ENCODE measurements at places on chromosomes 12 and 14. TPM values are rescaled to one million over a fixed set of nuclear protein-coding genes. Genes with fewer than 3 reads are reported as not detected.

RNASE12 gene
- not detected for total RNA-seq

RASSF9 gene
- 1.4 TPM for total RNA-seq

GZMB gene
- total RNA-seq: not detected

MRPL51 gene
- total RNA-seq: 80.2 TPM

LRFN5 gene
- 0.50 TPM for total RNA-seq

ESRRB gene
- not detected for total RNA-seq

PIK3C2G gene
- total RNA-seq: 2.1 TPM

KRT6C gene
- total RNA-seq: not detected

GDF3 gene
- not detected for total RNA-seq

IKZF4 gene
- 2.2 TPM for total RNA-seq

CS gene
- total RNA-seq: 106 TPM

MYO1H gene
- not detected for total RNA-seq

PLBD2 gene
- total RNA-seq: 114 TPM

PTHLH gene
- total RNA-seq: 0.51 TPM

PTPN21 gene
- 16.8 TPM for total RNA-seq

AQP2 gene
- 2.7 TPM for total RNA-seq
